Fibroblast of lung (primary cell): ENCODE measurements at places on chromosomes 5 and 9. TPM values are rescaled to one million over a fixed set of nuclear protein-coding genes. Genes with fewer than 3 reads are reported as not detected.
A peak's percentile ranks its signal among the peaks of the same experiment; 100 is the strongest.

GRCh38 chr9:111978616-111979015, 82.0 kb downstream of the UGCG start:
- H3K27me3 ChIP-seq = no peaks in the 10 kb centered on the region
- no peak for DNase-seq
- H3K27ac ChIP-seq = no peak overlapping the region
- H3K36me3 ChIP-seq = no peaks in the 10 kb centered on the region
- peaks cover 4% of the 10 kb centered on the region for H3K4me1 ChIP-seq

The IFT74 gene
- total RNA-seq = 14.6 and 18.0 TPM in 2 replicates

DNA sequence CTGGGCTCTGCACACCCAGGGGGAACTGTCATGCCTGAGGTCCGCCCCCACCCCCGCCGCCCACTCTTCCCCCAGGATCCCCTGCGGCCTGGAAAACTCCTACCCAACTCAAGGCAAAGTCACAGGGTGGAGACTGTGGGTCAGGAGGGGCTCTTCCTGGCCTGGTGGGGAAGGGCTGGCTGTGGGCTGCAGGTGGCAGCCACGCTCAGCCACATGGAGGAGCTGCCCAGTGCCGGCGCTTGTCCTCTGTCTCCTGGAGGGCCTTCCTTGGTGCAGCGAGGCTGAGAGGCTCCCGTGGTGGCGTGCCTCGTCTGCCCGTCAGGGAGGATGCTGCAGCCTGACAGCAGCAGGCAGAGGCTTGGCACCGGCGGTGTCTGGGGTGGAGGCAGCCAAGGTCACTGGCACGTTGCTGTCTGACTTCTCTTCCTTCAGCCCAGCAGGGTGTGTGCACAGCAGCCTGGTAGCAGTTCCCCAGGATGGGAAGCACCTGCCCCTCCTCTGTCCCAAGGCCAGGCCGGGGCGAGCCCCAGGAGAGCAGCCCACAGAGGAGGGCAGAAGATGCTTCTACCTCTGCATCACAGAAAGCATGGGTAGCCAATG, 78.1 kb downstream of the ADAMTS2 start:
- H3K4me1 ChIP-seq = peaks cover 65% of the 10 kb centered on the region
- H3K27me3 ChIP-seq = no peaks in the 10 kb centered on the region
- peaks cover 11% of the 10 kb centered on the region for H3K36me3 ChIP-seq
- no peak overlapping the region for H3K4me3 ChIP-seq
- no peak for DNase-seq
- peak overlapping the region; percentile 98 for H3K27ac ChIP-seq

- H3K4me1 ChIP-seq = peaks cover 7% of the 10 kb centered on the region
- no peak overlapping the region for H3K27ac ChIP-seq
- no peak overlapping the region for H3K4me3 ChIP-seq
- no peaks in the 10 kb centered on the region for H3K36me3 ChIP-seq
Measured at GRCh38 chr9:111943746-111944145, 47.1 kb downstream of the UGCG start.

The MTRR gene
- total RNA-seq = 19.0 and 21.1 TPM in 2 replicates

- H3K36me3 ChIP-seq = no peaks in the 10 kb centered on the region
- no peaks in the 10 kb centered on the region for H3K27me3 ChIP-seq
- H3K27ac ChIP-seq = no peak overlapping the region
Measured at GRCh38 chr9:3648722-3649246, 123.0 kb upstream of the RFX3 start.

- H3K27ac ChIP-seq = no peak overlapping the region
- no peaks in the 10 kb centered on the region for H3K36me3 ChIP-seq
- no peaks in the 10 kb centered on the region for H3K4me1 ChIP-seq
- peaks cover 2% of the 10 kb centered on the region for H3K27me3 ChIP-seq
- DNase-seq = no peak
- no peak overlapping the region for H3K4me3 ChIP-seq
Measured at GRCh38 chr5:80283360-80283759, 27.5 kb upstream of the SERINC5 start.
